ENCODE measurements at places on chromosomes 2 and 18.

DNA sequence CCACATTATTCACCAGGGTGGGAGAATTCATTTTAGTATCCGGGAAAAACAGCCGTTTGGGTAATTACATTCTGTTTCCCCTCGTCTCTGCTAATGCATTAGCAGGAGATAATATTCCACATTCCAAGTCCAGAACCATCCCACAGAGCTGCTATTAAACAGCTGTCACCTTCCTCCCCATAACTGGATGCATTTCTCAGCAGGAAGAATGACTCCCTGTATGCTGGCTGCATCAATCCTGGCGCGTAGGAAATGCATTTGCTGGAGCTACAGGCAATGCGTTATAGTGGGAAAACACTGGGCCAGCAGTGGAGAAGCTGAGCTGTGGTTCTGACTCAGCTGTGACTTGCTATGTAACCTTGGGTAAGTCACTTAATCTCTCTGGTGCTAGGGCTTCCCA, 246.0 kb downstream of the CLIP4 start:
- DNase-seq, result no peak

GRCh38 chr2:217711188-217711587, 291.6 kb downstream of the TNS1 start:
- peak; percentile 22 for DNase-seq

- DNase-seq, result no peak
Observed at GRCh38 chr2:197145471-197146056, 165.0 kb downstream of the ANKRD44 start.

DNA sequence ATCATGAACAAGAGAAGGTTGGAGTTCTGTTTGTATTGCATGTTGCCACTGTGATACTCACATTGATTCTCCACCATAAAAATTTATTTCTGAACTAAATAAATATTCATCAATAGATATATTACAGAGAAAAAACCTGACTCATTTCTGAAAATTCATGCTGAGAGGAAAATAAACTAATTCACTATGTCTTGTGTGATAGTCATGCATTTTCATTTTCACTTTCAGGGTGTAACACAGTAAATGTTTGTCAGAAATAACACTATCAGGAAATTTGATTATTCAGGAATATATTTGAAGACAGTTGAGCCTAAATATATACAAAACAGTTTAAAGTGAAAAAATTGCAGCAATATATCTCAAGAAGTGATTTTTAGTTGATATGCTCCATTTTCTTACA, 335.2 kb downstream of the KCNJ3 start:
- no peak for DNase-seq

GRCh38 chr2:152406119-152406835, 71.3 kb downstream of the FMNL2 start:
- no peak for DNase-seq

DNA sequence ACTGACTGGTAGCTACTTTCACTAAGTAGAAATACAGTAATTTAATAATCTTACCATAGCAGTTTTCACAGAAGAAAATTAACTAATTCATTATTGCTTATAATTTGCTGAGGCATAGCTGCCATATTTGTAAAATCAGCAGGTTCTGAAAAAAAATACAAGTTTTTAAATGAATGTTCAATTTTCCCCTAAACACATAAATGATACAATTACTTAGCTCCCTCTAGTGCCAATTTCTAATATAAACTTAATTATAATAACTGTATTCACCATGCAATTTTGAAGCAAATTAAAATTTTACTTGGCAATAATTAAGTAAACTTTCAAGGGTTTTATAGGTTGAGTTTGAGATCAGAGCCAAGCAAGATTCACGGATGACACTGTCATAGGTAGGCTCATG, 1321.6 kb upstream of the ACVR2A start:
- no peak for DNase-seq

DNA sequence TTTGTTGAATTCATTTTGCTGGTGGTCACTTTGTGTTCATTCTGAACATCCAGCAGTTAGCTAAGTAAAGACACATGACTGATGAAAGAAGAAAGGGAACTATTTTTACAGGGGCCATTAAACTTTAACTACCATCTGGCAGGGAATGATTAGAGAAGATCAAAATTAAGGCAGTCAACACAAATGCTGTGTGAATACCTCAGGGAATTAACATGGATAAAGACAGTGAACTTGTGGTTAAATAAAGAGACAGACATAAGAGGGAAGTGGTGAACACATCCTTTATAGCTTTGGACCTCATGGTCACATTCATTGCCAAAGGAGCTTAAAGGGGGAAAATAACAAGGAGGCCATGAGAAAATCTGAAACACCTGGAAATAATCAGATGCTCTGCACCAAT, 52.6 kb upstream of the ATP5MC3 start:
- no peak for DNase-seq

GRCh38 chr2:70435138-70435537, 118.5 kb downstream of the TGFA start:
- no peak for DNase-seq

- DNase-seq, result no peak
Observed at GRCh38 chr2:112305132-112305531, 29.7 kb downstream of the ZC3H6 start.

- DNase-seq, result no peak
Observed at GRCh38 chr2:216694082-216694825, 1.1 kb downstream of the IGFBP5 start.

- no peak for DNase-seq
Observed at GRCh38 chr18:30967701-30968100, 74.8 kb downstream of the DSC3 start.

DNA sequence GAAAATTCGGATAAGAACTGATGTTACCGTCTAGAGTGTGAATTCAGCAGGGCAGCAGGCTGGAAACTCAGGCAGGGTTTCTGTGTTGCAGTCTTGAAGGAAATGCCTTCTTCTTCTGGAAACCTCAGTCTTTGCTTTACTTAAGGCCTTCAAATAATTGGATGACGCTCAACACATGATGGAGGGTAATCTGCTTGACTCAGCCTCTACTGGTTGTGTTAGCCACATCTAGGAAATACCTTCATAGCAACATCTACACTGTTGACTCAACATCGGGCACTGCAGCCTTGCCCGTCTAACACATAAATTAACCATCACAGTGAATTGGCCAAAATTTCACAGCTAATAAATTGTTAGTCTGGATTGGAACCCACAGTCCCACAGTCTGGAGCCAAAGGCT, 37.2 kb downstream of the YPEL5 start:
- no peak for DNase-seq

- no peak for DNase-seq
Observed at GRCh38 chr2:132891498-132891897, 221.5 kb upstream of the LYPD1 start.

- no peak for DNase-seq
Observed at GRCh38 chr18:44896846-44897245, 216.2 kb downstream of the SETBP1 start.

- peak; percentile 96 for DNase-seq
Observed at GRCh38 chr2:9656270-9656766, 25.5 kb upstream of the YWHAQ start.

DNA sequence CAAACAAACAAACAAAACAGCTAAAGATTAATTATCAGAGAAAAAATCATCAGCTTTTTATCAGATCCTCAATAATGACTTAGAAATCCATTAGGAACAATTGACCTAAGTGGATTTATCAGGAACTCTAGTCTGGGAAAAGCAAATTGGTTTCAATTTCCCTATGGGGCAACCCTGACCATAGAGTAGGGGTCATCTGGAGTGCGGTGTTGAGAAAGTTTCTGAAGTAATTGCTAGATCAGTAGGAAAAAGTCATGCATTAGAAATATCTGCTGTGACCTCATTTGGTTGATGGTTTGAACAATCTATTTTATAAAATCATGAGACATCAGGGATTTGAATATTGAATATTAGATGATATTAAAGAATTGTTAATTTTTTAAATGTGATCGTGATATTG, 507.9 kb downstream of the TXNL1 start:
- no peak for DNase-seq

GRCh38 chr2:122422384-122422991, 667.0 kb downstream of the TSN start:
- DNase-seq, result peak; percentile 5

DNA sequence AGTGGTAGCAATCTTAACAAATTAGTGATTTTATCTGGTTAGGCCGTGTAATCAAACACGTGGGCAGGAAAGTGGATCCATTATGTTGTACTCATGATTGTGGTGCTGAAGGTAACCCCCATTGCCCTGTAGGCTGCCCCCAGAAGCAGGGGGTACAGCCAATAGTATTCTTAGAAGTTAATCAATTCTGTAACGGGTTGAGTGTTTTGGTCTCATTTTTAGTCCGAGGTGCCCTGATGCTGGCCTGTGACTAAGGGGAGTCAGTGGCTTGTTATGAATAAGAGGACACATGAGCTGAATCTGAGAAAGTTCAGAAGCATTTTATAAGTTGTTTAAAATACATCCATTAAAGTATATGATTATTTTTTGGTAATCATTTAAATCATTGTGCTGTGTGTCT, 8.6 kb downstream of the EPAS1 start:
- no peak for DNase-seq

DNA sequence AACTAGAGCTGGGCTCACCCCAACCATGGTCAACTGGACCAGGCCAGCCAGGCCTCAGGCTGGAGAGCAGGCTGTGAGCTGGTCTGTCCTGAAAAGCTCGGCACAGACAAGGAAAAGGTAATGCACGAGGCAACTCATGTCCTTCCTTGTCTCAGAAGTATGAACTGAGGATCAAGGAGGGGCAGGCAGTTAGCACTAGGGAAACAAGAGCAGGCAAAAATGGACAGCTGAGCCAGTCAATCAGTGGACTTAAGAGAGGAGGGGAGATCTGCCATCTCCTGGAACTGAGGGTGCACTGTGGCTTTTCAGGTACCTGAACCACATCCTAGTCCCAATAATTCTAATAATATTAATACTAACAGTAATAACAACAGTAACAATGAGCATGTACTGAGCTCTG, 20.6 kb upstream of the WIPF1 start:
- no peak for DNase-seq

- DNase-seq, result no peak
Observed at GRCh38 chr18:7559709-7560319, 7.3 kb upstream of the PTPRM start.

GRCh38 chr2:122164964-122165363, 409.5 kb downstream of the TSN start:
- no peak for DNase-seq

DNA sequence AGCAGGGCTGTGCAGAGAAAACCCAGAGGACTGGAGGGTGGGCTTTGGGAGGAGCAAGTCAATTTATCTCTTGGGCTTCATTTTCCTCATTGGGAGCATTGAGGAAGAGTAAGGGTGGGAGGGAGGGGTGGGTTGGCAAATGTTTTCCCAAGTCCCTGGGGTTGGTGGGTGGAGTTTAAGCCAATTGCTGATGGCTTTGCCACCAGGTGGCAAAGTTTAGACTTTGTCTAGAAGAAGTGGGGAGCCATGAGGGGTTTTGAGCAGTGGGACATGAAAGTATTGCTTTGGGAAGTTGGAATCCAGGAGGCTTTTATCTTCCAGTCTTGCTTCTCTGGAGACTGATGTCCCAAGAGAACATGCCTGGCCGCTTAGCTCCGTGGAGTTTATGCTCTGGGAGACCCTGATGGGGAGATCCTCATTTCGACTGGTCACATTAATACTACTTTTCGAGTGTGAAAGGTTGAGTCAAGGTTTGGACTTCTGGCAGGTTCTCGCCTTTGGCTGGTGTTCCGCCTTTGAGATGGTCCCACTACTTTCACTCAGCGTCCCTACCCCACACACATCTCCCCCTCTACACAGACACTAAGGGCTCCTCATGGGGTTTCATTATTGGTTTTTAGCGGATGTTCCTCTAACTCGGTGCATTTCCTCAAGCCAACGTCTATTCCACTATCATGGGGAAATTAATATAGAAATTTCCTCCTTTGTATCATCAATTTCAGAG, 126.7 kb downstream of the PRKCE start:
- DNase-seq, result no peak

GRCh38 chr2:65436824-65437221, 4.4 kb upstream of the SPRED2 start:
- no peak for DNase-seq

- DNase-seq, result peak; percentile 3
Observed at GRCh38 chr18:53909668-53910067, 314.8 kb downstream of the MBD2 start.

- DNase-seq, result peak; percentile 49
Observed at GRCh38 chr2:40384714-40385113, 67.2 kb downstream of the SLC8A1 start.

GRCh38 chr2:71779774-71780105, 326.4 kb downstream of the DYSF start:
- no peak for DNase-seq

DNA sequence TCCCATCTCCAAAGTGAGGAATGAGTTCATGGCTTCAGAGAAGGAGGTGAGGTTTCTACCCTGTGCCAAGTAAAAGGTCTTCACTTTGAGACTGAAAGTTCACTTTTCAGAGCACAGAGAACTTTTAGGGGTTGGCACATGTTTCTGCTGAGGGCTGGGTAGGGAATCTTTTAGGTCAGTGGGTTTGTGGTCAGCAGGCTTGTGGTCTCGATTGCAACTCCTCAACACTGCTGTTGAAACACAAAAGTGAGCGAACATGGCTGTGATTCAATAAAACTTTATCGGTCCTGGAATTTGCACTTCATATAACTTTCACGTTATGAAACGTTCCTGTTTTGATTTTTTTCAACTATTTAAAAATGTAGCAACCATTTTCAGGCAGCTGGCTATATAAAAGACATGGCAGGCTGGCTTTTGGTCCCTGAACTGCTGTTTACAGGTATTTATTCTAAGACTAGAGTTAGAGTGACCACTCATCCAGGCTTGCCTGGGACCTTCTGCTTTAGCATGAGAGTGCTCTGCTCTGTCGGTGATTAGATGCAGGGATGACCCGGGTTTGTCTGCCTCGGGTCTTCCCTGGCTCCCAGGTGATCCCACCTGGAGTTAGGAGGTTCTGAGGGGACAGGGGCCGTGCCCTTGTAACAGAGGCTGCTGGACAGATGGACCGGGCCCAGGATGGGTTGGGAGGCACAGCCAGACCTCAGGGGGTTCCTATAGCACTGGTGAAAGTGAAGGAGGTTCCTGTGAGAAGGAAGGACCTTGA, 62.7 kb upstream of the TAF1B start:
- DNase-seq, result no peak

DNA sequence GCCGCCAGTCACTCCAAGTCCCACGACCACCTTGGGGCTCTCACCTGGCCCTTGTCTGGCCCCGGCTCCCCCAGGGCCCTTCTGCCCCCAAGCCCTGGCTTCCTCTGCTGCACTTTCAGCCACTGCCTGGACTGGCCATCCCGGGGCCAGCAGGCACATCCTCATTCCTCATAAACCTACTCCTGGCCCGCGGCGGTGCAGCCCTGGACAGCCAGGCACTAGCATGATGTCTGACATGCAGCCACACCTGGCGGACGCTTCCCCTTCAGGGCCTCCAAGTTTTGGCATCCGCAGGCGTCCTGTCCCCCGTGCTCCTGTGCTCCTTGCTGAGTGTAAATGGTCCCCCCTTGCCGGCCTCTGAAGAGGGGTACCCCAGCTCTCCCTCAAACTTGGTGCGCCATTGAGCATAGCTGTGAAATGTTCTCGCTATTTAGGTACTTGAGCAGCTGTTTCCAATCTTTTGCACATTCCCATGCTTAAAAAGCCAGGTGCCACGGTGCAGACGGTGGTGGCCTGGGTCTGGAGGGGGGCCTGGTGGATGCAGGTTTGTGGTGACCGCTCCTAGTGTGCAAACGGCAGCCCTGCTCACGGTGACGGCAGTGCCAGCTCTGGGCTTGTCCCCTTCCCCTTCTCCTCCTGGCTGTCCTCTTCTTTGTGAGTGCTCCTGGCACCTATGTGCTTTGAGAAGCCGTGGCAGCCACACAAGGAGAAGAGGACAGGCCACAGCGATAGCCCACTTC, 123.8 kb downstream of the MBP start:
- DNase-seq, result no peak

- no peak for DNase-seq
Observed at GRCh38 chr18:26768385-26768784, 97.1 kb downstream of the AQP4 start.
